T-helper 1 cell treated with Interleukin-12 subunit alpha and Interleukin-12 subunit beta and Interleukin-4 antibody, amounts not matched to agents 30 ng/mL and 1 ng/mL, for 36 hours (primary cell): ENCODE measurements at places on chromosomes 11 and 22. TPM values are rescaled to one million over a fixed set of nuclear protein-coding genes. Genes with fewer than 3 reads are reported as not detected.

The TMEM151A gene
- total RNA-seq: not detected in 2 replicates

The MS4A1 gene
- not detected in 2 replicates for total RNA-seq

The GLYAT gene
- total RNA-seq: not detected in 2 replicates

The OR52N4 gene
- 1.1 and 1.9 TPM in 2 replicates for total RNA-seq
